A172 (cell line): ENCODE measurements at places on chromosomes 5 and 9. TPM values are rescaled to one million over a fixed set of nuclear protein-coding genes. Genes with fewer than 3 reads are reported as not detected.

PCDHGA11 gene
- total RNA-seq = 0.19 and 0.89 TPM in 2 replicates

ISL1 gene
- total RNA-seq = not detected in 2 replicates

IFNA13 gene
- not detected in 2 replicates for total RNA-seq

GRCh38 chr5:67746103-67746502, 469.5 kb upstream of the PIK3R1 start:
- DNase-seq = no peak
